ENCODE measurements at places on chromosomes 6 and 20.

- H3K27me3 ChIP-seq, result no peaks in the 10 kb centered on the region
- no peak overlapping the region for H3K4me3 ChIP-seq
- H3K27ac ChIP-seq, result no peak overlapping the region
- no peaks in the 10 kb centered on the region for H3K4me1 ChIP-seq
These were observed 231.3 kb downstream of the ERMARD start for GRCh38 chr6:169982461-169983386.

GRCh38 chr20:31945785-31946184, 6.1 kb downstream of the PDRG1 start:
- H3K27me3 ChIP-seq, result no peaks in the 10 kb centered on the region
- H3K36me3 ChIP-seq, result peaks cover 67% of the 10 kb centered on the region
- no peak overlapping the region for H3K27ac ChIP-seq
- no peak for DNase-seq
- H3K4me1 ChIP-seq, result peaks cover 6% of the 10 kb centered on the region

GRCh38 chr6:138275976-138276375, 57.7 kb upstream of the PBOV1 start:
- no peak for DNase-seq
- no peaks in the 10 kb centered on the region for H3K36me3 ChIP-seq
- H3K27ac ChIP-seq, result no peak overlapping the region
- no peaks in the 10 kb centered on the region for H3K4me1 ChIP-seq
- no peaks in the 10 kb centered on the region for H3K27me3 ChIP-seq

GRCh38 chr6:32367644-32368043, 4.1 kb downstream of the TSBP1 start:
- H3K27ac ChIP-seq, result no peak overlapping the region
- H3K36me3 ChIP-seq, result no peaks in the 10 kb centered on the region
- H3K4me3 ChIP-seq, result no peak overlapping the region
- peaks cover 4% of the 10 kb centered on the region for H3K27me3 ChIP-seq

GRCh38 chr6:154218301-154218700, 138.3 kb downstream of the IPCEF1 start:
- peaks cover 32% of the 10 kb centered on the region for H3K36me3 ChIP-seq
- no peaks in the 10 kb centered on the region for H3K27me3 ChIP-seq
- no peak for DNase-seq
- no peak overlapping the region for H3K27ac ChIP-seq
- H3K4me3 ChIP-seq, result no peak overlapping the region

DNA sequence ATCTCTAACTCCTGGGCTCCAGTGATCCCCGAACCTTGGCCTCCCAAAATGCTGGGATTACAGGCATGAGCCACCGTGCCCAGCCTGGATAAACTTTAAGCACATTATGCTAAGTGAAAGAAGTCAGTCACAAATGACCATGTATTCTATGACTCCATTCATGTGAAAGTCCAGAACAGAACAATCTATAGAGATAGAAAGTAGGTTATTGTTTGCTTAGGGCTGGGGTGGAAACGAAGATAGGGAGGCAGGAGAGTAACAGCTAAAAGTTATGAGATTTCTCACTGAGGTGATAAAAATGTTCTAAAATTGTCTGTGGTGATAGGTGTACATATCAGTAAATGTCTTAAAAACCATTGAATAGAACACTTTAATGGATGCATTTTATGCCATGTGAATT, 40.9 kb upstream of the CITED2 start:
- no peak overlapping the region for H3K4me3 ChIP-seq
- no peaks in the 10 kb centered on the region for H3K4me1 ChIP-seq
- no peaks in the 10 kb centered on the region for H3K27me3 ChIP-seq
- H3K27ac ChIP-seq, result no peak overlapping the region
- H3K36me3 ChIP-seq, result no peaks in the 10 kb centered on the region

DNA sequence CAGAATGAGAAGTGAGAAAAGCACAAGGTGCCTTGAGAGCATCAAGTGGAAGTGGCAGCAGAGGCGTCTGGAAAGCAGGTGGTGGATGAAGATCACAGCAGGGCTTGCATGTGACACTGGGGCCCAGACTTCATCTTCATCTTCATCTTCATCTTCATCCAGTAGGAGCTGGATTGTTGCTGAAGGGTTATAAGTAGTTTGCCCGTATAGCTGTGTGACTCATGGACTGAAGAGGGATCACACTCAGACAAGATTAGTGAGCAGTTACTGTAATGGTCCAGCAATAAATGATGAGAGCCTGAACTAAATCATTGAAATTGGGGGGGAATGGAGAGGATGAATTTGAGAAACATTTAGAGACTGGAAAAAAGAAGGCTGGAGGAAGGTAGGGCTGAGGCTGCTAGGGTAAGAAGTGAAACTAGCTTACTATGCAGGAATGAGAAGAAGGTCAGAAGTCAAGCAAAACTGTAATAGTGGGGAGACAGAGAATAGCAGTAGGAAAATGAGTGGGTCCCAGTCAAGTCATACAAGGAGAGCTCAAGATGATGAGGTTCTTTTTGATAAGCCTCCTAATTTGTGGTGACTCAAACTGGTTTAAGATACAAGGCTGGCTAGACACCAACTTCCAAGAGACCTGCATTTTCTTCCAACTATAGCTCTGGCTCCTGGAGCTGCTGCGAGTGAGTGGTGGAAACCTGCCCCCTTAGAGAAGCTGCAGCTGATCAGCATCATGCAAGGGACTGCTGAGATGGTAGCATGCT, 92.3 kb upstream of the BEND6 start:
- H3K36me3 ChIP-seq, result no peaks in the 10 kb centered on the region
- no peak overlapping the region for H3K27ac ChIP-seq
- DNase-seq, result no peak
- no peaks in the 10 kb centered on the region for H3K27me3 ChIP-seq
- no peak overlapping the region for H3K4me3 ChIP-seq
- H3K4me1 ChIP-seq, result no peaks in the 10 kb centered on the region

GRCh38 chr20:13183005-13183404, 38.1 kb upstream of the ISM1 start:
- DNase-seq, result no peak
- H3K27me3 ChIP-seq, result no peaks in the 10 kb centered on the region
- no peak overlapping the region for H3K4me3 ChIP-seq
- H3K4me1 ChIP-seq, result no peaks in the 10 kb centered on the region
- no peaks in the 10 kb centered on the region for H3K36me3 ChIP-seq
- no peak overlapping the region for H3K27ac ChIP-seq

DNA sequence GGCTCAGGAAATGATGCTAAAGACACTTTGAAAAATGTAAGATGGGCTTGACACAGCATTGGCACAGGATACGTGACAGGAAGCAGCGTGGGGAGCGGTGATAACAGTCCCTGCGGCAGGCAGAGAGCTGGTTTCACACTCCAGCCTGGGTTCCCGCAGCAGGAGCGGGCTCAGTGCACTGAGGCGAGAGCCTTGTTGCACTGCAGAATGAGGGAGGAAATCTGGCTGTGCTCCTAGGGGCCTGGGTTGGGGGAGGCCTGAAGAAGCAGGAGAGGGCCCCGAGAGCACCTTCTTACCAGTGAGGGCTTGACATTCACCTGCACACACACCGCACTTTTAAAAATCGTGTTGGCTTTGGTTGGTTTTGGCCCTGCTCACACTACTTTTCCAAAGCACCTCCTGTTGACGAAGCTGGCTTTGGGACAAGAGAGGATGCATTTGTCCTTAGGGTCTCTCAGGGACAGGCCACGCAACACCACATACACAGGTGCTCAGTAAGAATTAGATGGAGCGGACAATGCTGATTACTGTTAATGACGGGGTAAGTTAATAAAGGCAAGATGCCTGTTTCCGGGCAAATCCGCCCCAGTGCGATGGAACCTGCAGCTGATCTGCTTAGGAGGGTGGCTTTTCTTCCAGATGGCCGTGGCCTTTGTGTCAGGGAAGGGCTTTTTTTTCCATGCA, 49.4 kb upstream of the ARMC2 start:
- H3K4me1 ChIP-seq, result peaks cover 14% of the 10 kb centered on the region
- H3K36me3 ChIP-seq, result no peaks in the 10 kb centered on the region
- DNase-seq, result no peak
- H3K27me3 ChIP-seq, result no peaks in the 10 kb centered on the region

DNA sequence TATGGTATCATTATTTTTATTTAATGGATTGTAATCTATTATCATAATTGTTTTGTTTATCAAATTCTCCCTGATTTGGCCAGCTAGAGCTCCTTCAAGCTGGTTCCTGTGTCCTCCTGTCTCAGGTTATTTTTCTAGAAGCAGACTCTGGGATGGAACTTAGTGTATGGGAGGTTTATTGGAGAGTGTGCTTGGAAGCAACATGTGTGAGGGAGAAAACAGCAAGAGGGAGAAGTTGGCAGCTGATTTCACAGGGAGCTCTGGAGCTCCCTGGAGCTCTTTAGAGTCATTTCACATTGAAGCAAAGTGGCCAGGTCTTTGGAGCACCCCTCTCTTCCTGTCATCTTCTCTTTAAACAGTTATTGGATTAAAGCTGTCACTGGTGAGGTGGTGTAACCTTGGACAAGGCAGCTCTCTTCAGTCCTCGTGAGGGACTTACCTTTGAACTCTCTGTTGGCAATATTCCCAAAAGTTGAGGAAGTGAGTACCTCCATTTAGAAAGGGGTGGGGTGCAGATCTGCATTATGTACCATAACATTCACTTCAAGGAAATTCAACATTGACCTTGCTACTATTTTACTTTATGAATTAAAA, 103.6 kb downstream of the PHF3 start:
- H3K4me1 ChIP-seq, result no peaks in the 10 kb centered on the region
- no peak for DNase-seq
- H3K27me3 ChIP-seq, result no peaks in the 10 kb centered on the region
- H3K27ac ChIP-seq, result no peak overlapping the region
- no peak overlapping the region for H3K4me3 ChIP-seq

DNA sequence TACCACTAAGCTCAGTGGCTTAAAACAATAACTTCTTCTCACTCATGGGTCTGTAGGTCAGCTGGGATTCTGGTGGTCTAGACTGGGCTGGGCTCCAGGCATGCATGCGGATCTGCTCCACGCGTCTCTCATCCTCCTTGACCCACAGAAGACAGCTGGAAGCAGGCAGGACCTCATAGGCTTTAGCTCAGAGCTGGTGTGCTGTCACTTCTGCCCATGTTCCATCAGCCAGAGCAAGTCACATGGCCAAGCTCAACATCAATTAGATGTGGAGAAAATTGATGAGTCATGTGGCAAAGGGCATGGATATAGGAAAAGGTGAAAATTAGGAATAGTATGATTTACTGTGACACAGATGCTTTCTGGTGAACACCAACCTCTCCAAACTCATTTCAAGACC, 57.4 kb upstream of the PSMF1 start:
- no peak overlapping the region for H3K27ac ChIP-seq
- H3K36me3 ChIP-seq, result no peaks in the 10 kb centered on the region
- no peaks in the 10 kb centered on the region for H3K4me1 ChIP-seq

- no peak for DNase-seq
- no peaks in the 10 kb centered on the region for H3K4me1 ChIP-seq
- H3K27me3 ChIP-seq, result no peaks in the 10 kb centered on the region
- H3K36me3 ChIP-seq, result no peaks in the 10 kb centered on the region
- H3K4me3 ChIP-seq, result no peak overlapping the region
- no peak overlapping the region for H3K27ac ChIP-seq
These were observed 20.2 kb downstream of the KCNK15 start for GRCh38 chr20:44765701-44766347.

DNA sequence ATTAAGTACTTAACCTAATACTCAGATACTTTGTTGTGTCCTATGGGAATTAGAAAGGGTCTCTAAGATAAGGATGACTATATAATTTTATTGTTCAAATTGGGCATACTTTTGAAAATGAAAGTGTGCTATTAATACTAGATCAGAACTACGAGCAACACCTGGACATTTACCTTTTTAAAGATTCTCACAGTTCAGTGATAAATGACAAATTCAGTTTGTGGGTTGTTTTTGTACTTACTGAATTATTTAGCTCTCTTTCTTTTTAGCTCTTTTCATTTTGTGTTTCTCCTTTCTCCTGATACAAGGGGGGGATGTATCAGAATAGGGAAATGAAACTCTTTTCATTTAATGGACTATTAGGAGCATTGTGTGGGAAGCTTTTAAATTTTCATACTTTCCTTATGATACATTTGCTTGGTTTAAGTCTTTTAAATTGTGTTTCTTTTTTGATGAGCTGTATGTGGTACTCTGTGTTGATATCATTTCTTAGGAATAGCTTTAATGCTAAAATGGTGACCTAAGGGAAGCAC, 47.5 kb downstream of the PHF3 start:
- no peak overlapping the region for H3K4me3 ChIP-seq
- no peaks in the 10 kb centered on the region for H3K4me1 ChIP-seq
- H3K36me3 ChIP-seq, result peaks cover 12% of the 10 kb centered on the region

DNA sequence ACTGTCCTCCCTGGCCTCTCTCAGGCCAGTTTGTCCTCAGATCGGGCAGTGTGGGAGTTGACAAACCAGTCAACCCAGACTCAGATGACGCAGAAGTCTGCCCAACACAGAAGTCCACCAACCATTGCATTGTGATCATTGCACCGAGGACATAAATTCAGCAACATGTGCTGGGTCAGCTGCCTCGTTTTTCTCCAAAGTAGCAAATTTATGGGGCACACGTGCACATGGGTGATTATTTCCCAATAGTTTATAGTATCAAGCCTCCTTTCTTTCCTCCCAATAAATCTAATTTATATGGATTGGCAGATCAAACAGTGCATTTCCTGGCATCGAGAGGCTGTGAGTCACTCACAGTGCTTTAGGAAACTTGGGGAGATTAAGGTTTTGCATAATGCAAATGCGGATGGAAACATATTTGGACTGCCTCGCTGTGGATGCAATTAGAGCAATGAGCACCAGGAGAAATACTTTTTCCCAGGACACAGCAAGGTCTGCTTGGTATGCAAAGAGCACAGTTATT, 413.7 kb upstream of the SULF2 start:
- H3K4me1 ChIP-seq, result no peaks in the 10 kb centered on the region
- H3K27ac ChIP-seq, result no peak overlapping the region
- no peak overlapping the region for H3K4me3 ChIP-seq
- H3K36me3 ChIP-seq, result no peaks in the 10 kb centered on the region
- no peaks in the 10 kb centered on the region for H3K27me3 ChIP-seq

- H3K4me1 ChIP-seq, result no peaks in the 10 kb centered on the region
- no peaks in the 10 kb centered on the region for H3K36me3 ChIP-seq
- no peak overlapping the region for H3K27ac ChIP-seq
- no peak overlapping the region for H3K4me3 ChIP-seq
- DNase-seq, result no peak
These were observed 160.8 kb downstream of the GMPR start for GRCh38 chr6:16399158-16399557.

- H3K4me1 ChIP-seq, result no peaks in the 10 kb centered on the region
- H3K36me3 ChIP-seq, result no peaks in the 10 kb centered on the region
- no peak for DNase-seq
- H3K27ac ChIP-seq, result no peak overlapping the region
- H3K4me3 ChIP-seq, result no peak overlapping the region
These were observed 86.3 kb upstream of the PREP start for GRCh38 chr6:105489216-105489530.

GRCh38 chr20:4060064-4060795, 44.9 kb upstream of the RNF24 start:
- no peaks in the 10 kb centered on the region for H3K27me3 ChIP-seq

DNA sequence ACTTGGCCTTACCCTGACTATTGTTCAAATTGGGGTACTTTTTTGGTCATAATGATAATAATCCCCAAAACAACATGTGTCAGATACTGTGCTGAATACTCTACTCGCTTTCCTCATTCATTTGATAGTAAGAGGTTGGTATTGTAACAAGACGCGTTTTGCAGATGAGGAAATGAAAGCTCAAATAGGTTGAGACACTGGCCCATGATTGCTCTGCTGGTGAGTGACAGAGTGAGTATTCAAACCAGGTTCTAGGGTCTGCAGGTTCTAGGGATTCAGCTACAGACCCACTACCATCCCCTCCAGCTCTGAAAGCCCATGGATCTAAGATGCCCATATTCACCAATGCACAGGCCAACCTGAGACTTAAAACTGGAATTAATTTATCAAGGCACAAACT, 1.3 kb upstream of the ENPP4 start:
- H3K4me3 ChIP-seq, result no peak overlapping the region
- no peaks in the 10 kb centered on the region for H3K36me3 ChIP-seq
- no peak for DNase-seq
- H3K27me3 ChIP-seq, result no peaks in the 10 kb centered on the region
- H3K27ac ChIP-seq, result no peak overlapping the region
